ENCODE measurements at places on chromosomes 1 and 21.

DNA sequence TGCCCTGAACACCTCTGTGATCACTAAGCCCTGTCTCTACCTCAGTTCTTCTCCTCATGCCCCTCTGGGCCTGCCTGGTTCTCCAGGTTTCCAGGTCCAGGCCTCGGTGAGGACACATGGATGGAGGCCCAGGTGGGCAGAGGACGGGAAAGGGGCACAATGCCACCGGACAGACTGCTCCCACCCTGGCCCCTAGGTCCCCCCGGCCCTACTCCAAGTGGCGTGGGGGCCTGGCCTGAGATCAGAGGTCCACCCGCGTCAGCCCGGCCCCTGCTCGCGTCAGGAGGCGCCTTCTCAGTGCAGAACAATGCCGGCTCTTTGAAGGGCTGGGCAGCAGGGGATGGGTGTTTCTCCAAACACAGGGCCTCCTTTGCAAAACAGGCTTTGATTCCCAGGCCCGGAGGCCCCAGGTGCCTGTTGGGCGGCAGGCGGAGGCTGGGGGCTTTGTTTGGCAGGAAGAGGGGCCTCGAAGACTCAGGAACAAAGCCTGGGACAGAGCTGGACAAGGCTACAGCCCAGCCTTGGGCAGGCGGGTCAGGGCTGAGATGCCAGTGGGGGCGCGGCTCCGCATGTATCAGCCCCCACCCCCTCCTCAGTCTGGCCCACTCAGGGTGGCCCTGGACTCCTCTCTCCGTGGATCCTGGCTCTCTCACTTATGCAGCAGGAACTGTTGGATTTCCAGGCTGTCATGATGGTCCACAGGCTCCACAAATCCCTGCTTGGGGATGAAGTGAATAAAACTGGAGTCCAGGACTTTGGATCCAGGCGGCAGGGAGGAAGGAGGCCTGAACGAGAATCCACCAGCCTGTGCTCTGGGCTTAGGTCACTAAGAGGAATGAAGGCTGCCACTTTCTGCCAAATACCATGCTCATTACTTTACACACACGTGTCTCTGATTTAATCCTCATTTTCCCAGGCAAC lies 77.4 kb upstream of the SLC2A1 start:
- no peak for DNase-seq

GRCh38 chr21:44866780-44867179 lies 6.7 kb downstream of the PTTG1IP start:
- no peak for DNase-seq

DNA sequence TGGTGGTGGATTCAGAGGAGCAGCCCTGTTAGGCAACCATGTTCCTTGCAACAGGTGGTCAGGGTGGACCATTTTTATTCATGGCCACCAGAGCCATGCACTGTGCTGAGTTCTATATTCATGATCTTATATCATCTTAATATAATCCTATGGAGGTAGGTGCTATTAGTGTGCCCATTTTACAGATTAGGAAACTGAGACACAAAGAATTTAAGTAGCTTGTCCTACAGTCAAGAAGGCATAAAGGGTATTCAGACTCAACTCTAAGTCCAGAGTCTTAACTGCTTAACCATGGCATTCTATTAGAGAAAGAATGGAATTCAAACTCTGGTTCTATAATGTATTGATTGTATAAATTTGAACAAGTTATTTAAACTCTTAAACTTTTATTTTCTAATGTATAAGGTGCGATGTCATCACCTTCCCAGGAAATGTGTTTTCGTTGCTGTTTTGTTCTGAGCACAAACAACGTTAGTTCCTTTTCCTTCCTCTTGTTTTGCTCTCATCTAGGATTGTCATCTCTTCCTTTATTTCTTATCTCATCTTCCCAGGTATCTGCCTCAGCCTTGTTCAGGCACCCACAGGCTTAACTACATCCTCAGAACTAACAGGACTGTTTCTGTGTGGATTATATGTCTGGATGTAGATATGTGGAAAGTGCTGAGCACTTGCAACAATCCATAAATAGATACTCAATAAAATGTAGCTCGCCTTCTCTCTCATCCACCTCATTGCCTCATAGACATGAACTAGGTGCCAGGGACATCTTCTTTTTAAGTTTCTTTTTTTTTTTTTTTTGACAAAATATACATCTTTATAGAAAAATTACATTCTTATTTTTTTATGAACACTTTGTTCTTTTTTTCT lies 207.1 kb downstream of the NFIA start:
- no peak for DNase-seq

GRCh38 chr1:191977874-191978506 lies 180.3 kb upstream of the RGS18 start:
- DNase-seq: no peak

- DNase-seq: no peak
Measured at GRCh38 chr1:74767490-74767889, 34.5 kb downstream of the TYW3 start.

GRCh38 chr1:116694524-116694923 lies 27.0 kb upstream of the IGSF3 start:
- DNase-seq: no peak

- DNase-seq: no peak
Measured at GRCh38 chr1:220527908-220528678, at the start of gene MARK1. Gene MARK1 (plus strand): TSS chr1:220528136. CDS start chr1:220528823, 687 bp downstream.

GRCh38 chr1:92949937-92950817 lies 11.1 kb downstream of the DIPK1A start:
- DNase-seq: no peak

- DNase-seq: no peak
Measured at GRCh38 chr1:198211696-198212095, 54.9 kb downstream of the NEK7 start.

DNA sequence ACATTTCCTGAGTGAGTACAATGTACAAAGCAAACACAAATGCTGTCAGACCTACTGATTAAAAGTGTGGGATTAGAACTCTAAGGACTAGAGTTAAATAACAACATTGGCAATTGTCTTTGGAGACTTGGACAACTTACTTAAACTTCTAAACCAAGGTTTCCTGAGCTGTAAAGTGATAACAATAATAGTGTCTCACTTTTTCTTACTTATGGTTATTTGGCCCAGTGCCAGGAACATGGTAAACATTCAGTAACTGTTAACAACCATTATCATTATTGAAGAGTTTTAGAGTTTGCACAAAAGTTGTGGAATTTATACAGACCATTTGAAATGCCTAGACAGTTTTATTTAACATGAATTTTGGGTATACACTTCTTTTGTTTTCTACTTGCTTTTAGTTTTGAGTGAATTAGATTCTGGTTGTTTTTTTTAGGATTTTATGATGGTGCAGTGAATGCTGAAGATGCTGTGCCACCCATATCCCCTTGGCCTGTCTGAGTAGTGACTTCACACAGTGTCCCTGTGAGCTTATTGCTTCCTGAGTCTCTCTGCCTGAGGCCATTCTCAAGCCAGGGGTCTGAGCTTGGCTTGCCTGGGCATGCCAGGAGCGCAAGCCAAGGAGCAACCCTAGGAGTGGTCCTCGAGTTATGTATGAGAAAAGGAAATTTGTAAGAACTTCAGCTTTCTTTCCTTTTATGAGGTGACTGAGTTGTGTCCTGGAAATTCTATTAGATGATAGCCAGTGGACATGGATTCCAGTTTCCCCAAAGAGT lies 932.8 kb downstream of the TTLL7 start:
- no peak for DNase-seq

GRCh38 chr1:8641377-8641997 lies 176.0 kb downstream of the RERE start:
- no peak for DNase-seq

DNA sequence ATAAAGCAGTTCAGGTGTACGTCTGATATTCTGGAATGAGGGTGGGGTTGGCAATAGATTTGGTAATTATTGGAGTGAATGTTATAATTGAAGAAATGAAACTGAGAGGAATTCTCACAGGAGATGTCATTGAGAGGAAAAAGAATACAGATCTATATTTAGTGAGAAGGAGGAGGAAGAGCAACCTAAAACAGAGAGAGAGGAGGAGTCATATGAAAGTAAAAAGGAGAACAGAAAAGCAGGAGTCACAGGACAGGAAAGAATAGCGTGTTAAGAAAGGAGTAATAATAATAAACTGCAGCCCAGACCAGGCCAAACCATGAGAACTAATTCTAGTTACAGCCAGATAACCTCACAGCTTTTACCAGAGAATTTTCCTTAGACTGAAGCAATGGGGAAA lies 62.7 kb upstream of the MROH9 start:
- DNase-seq: no peak

DNA sequence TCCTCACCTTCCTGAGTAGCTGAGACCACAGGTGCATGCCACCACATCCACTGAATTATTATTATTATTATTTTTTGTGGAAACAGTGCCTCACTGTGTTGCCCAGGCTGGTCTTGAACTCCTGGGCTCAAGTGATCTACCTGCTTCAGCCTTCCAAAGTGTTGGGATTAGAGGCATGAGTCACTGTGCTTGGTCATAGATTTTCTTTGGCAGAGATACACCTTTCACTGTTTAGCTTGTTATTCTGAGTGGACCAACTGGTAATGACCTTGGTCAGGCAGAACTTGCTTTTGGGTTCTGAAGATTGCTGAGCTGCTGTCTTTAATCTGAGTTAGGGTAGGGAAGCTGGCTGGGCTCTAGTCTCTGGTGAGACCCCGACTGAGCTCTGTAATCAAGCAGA lies 66.8 kb downstream of the DNAH14 start:
- DNase-seq: no peak

DNA sequence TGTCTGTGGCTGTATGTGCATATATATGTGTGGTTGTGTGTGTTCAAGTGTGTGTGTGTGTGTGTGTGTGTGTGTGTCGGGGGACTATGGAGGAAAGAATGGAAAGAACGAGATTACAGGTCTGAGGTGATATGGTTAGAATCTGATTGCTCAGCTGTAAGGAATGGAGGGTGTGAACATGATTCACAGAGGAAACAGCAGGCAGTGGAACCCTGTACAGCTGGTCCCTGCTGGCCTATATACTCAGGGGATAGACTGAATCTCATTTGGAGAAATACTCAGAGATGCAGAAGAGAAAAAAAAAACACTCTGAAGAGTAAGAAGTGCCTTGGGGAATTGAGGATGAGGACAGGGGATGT lies 180.1 kb upstream of the ESRRG start:
- no peak for DNase-seq

DNA sequence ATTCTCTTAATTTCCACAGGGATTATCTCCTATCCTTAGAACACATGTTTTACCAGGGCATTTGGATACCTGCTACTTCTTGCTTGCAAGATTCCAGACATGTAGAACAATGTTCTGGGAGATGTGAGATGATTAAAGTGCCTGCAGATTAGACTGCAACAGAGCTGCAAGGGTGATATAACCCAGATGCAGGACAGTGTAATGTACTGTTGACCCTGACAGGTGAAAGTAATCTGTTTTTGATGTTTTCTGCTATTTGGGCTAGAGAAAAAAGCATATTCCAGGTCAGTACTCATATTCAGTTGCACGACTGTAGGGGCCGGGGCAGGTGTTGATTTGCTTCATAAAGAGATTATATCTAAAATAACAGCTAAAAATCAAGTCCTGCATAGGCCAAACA lies 27.1 kb upstream of the TMEM54 start:
- no peak for DNase-seq

- no peak for DNase-seq
Measured at GRCh38 chr1:156740237-156740740, 599 bp downstream of the MRPL24 start.

DNA sequence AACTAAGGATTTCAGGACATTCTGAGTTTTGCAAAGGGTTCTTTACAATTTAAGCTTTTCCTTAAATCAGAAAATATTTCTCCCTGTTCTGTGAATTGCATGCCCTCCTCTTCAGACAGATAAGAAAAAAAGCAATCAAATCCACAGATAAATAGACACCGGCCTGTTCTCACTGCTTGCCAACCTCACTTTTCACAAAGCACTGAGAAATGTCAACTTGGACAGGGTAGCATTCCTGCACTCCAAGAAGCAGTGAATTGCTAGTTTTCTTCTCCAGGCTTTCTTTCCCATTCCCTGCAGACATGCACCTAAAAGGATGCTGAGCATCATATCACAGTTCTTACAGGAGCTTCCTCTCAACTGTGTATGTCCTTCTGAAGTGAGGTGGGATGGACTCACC lies 226.0 kb downstream of the CHRM3 start:
- DNase-seq: no peak

- no peak for DNase-seq
Measured at GRCh38 chr1:223429313-223429731, 36.1 kb downstream of the CCDC185 start.

DNA sequence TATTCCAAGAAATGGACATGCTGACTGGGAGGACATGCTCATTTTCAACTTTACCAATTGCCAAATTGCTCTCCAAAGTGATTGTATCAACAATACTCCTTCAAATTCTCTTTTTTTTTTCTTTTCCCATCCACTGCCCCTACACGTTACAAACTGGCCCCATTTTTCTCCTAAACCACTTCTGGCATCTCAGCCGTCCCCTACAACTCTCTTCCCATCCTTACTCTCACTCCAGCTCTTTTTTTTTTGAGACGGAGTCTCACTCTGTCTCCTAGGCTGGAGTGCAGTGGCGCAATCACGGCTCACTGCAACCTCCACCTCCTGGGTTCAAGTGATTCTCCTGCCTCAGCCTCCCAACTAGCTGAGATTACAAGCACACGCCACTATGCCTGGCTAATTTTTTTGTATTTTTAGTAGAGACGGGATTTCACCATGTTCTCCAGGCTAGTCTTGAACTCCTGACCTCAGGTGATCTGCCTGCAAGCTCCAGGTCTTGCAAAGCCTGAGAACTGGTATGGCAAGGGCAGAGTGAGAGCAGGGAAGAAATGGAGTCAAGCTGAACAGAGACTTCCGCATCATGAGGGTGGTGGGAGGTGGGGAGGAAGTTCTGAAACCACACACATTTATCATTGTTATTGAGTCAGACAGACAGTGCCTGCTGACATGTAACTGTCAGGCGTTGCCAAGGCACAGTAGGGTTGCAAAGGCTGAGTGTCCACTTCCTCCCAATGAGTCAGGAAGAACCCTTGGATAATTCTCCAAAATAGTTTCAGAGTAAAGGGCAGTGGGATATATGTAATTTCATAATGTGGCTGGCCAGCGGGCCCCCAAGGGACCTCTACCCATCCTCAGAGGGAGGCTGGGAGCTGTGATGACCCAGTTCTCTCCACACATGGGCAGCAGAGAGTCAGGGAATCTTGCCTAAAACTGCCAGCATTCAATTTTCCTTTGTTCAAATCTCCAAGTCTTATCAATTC lies 17.4 kb downstream of the CELA3A start:
- no peak for DNase-seq

DNA sequence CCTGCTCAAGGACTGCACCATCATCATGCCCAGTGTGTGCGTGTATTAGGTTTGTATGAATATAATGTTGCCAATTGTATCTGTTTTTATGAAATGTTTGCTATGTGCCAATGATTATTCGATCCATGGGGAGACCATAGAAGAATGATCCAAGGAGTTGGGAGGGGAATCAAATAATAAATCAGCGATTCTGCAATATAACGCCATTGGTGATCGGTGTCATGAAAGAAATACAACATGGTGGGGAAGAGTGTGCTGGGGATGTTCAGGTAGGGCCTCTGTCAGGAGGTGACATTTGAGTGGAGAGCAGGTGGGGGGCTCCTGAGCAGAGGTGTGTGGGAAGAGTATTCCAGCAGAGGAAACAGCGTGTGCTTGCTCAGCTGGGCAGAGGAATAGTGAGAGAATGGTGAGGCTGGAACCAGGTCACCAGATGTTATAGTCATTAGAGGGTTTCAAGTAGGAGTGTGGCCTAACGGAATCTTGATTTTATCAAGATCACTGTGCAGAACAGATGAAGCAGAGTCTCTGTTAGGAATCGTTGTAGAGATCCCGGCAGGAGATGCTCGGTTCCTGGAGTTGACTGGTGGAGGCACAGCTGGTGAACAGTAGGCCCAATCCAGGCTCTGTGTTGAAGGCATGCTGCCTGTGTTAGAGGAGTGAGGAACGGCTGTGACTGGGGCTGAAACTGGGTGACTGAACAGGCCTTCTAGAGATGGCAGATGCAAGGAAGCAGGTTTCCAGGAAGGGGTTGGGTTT lies 2.9 kb upstream of the ZNF496 start:
- no peak for DNase-seq
